ENCODE measurements at places on chromosomes 12 and 14.

- DNase-seq = no peak
Observed at GRCh38 chr12:131759176-131759575, 48.3 kb downstream of the SFSWAP start.

- DNase-seq = no peak
Observed at GRCh38 chr12:12379831-12380730, 23.2 kb downstream of the BORCS5 start.

DNA sequence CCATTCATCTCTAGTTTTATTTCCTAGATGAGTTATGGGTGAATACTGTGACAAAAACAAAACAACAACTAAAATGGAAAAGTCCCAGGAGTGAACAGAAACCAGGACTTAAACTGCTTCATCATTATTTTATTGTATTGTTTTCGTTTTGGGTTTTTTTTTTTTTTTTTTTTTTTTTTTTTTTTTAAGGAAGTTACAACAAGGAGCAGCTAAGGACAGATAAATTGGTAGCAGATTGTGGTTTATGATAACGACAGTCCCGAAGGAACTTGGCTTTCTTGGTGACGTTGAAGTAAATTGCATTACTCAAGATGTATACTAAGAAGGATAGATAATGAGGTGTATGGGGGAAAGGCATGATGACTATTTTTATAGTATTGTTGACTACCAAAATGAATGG is 866.3 kb downstream of the NRXN3 start:
- DNase-seq = no peak

- peak; percentile 51 for DNase-seq
Observed at GRCh38 chr12:108187831-108188230, 58.7 kb downstream of the WSCD2 start.

GRCh38 chr14:102518063-102518648 is 8.6 kb upstream of the ANKRD9 start:
- DNase-seq = no peak

DNA sequence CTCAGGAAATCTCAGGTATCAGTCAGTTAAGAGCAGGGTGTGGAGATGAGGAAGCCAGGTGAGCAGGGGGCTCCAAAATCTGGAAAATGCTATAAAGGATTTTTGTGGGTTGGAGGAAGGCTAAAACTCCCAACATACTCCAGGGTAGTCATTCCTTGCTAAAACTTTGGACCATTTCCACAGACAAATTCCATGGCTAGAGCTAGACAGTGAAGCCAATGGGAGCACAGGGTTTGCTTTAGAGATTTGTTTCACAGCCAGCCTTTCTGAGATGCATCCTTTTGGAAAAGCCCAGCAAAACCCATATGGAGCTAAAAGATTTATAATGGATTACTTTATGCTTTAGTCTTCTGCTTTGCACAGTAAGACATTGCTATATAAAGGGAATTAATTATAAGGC is 146.5 kb downstream of the SAMD4A start:
- DNase-seq = no peak

- no peak for DNase-seq
Observed at GRCh38 chr12:127429551-127430285, 837.3 kb upstream of the TMEM132C start.

- no peak for DNase-seq
Observed at GRCh38 chr12:113638460-113638775, 166.7 kb upstream of the LHX5 start.

- no peak for DNase-seq
Observed at GRCh38 chr14:77416836-77417235, 6.5 kb downstream of the NOXRED1 start.

DNA sequence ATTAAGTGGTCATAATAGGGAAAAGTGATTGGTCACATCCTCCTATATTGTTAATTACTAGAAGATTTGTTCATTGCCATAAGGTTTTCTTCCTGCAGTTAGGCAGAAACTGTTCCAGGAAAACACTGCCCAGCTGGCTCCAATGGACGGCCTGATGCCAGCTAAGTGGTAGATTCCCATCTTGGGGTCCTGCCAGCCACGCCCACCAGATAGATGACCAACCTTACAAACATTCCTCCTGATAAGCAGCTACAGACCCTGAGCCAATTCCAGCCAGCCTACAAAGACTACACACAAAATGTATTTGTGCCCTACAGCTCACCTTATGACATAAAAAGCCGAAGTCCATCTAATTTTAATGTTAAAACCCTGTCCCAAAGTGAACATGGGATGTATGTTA is 685.9 kb upstream of the USP15 start:
- DNase-seq = peak; percentile 68

- peak; percentile 88 for DNase-seq
Observed at GRCh38 chr14:28138341-28138740, 628.2 kb upstream of the FOXG1 start.

DNA sequence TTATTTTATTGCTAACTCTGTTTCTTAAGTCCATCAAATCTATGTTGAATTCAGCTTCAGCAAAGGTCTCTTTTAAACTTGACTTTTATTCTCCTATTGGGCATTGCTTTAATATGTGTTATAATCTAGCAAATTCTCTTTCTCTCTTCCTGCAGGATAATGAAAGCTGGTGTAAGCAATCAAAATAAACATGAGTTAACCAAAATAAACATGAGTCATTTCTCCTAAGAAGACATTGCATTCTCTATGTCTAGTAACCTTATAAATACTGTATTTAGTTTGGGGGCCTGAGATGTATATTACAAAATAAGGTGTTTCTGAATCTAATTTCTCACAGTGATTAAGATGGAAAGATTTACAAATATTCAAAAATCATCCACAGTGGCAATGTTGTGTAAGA is 739.1 kb upstream of the ATXN7L3B start:
- DNase-seq = no peak

GRCh38 chr12:3097186-3097804 is 20.1 kb downstream of the TSPAN9 start:
- no peak for DNase-seq

DNA sequence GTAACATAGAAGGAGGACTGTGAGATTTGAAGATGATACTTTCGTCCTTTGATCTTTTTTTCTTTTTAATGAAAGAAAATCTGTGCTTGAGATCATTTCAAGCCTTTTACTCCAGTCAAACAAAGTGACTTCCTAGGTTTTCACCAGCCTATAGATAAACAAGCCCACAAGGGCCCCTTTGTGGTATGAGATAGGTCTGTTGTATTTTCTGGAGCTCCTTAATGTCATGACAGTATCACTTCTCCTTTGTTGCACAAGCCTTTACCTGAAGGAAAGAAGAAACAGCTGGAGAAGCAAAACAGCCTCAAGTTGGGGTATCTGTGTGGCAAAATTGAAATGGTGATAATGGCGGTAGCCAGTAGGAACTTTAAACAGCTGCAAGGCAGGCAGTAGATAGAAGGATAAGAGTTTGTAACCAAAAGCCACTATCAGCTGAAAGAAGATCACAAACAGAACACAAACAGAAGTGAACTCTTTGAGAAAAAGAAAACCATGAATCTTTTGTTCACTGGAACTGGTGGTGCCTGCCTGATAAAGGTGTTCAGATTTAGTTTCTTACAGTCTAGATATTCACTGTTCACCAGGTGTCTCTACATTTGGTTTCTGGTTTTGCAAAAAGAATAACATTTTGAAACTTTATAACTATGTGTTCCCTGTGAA is 96.8 kb downstream of the LGR5 start:
- no peak for DNase-seq

DNA sequence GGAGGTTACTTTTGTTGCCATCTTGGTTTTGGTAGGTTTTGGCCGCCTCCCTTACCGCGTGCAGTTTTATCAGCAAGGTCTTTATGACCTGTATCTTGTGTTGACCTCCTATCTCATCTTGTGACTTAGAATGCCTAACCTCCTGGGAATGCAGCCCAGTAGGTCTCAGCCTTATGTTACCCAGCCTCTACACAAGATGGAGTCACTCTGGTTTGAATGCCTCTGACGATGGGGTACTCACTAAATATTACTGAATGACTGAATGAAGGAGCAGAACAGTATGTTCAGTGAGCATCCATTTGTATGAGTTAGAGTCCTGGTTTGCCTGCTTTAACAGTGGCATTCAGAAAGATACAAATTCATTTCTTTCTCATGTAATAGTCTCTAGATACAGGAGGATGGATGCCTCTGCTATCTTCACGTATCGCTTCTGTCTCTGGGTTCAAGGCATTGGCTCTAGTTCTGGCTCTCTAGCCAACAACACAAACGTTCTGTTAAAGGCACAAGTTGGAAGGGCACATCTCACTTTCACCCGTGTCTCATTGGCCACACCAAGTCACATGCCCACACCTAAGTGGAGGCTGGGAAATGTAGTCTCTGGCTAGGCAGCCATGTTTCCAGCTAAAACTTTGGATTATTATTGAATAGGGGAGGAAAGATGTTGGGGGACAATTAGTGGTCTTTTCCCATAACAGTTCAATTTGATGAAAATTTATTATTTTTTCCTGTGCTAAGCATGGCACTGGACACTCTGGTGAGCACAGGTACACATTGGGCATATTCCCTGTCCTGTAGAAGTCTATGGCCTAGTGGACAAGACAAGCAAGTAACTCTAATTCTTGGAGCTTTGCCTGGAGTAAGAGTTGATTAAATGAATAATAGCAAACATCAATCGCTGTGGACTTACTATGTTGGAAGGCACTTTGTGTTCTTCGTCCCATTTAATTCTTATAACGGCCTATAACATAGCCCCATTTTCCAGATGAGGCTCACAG is 75.2 kb upstream of the RPH3A start:
- peak; percentile 14 for DNase-seq

- DNase-seq = no peak
Observed at GRCh38 chr14:91873471-91874415, 6.4 kb upstream of the TC2N start.

DNA sequence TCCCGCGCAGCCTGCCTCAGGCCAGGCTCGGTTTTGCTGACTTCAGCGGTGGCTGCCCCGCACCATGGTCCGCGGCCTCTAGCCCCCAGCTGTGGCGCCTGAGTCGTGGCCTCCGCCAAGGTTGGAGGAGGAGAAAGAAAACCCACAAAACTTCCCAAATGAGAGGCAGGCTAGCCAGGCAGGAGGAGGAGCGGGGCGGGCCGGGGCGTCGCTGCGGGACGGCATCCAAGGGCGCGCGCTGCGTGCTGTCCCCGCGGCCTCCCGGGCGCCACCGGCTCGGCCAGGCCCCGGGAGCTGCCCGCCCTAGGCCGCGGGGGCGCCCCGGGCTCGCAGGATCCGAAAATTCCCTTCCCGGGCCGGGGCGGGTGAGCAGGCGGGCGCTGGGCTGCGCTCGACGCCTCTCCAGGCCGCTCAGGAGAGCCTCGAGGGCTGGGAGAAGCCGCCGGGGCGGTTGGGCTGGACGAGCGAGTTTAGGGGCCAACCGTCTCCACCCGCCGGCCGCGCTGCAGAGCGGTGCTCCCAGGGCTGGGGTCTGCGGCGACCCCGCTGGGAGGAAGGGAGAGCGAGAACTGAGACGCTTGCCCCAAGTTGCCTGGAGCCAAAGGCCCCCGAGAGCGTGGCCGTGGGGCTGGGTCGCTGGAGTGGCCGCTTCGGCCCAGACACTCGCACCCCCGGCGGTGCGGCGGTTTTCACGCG is at the start of gene EFS:
TSS of gene EFS (minus strand) at position 137 of the 696 bp plus-strand sequence. CDS start 147 bp downstream, outside the sequence.
- DNase-seq = no peak

- DNase-seq = no peak
Observed at GRCh38 chr12:57868221-57868620, 21.7 kb upstream of the CTDSP2 start.

GRCh38 chr14:57346741-57347140 is 43.6 kb upstream of the NAA30 start:
- DNase-seq = peak; percentile 78

- DNase-seq = no peak
Observed at GRCh38 chr14:50249136-50249775, 17.9 kb upstream of the SOS2 start.

DNA sequence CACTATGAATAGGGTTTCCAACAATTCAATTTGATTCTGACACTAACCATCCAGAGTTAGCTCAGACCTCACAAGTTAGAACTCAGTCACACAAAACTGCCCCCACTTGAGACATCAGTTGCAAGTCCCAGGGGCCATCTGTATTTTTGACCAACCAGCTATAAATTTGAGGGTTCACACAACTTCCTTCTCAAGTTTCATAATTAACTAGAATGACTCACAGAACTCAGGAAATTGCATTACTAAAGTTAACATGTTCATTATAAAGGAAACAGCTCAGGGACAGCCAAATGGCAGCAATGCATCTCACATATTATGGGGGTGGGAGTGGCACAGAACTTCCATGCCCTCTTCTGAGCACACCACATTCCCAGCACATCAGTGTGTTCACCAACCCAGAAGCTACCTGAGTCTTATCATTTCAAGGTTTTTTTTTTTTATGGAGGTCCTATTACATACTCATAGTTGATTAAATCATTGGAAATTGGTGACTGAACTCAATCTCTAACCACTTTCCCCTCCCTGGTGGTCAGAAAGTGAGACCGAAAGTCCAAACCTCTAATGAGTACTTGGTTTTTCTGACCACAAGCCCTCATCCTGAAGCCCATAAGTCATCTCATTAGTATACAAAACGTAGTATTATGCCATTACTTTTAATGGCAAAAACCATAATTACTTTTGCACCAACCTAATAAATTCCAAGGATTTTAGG is 1721.5 kb upstream of the SEL1L start:
- no peak for DNase-seq

DNA sequence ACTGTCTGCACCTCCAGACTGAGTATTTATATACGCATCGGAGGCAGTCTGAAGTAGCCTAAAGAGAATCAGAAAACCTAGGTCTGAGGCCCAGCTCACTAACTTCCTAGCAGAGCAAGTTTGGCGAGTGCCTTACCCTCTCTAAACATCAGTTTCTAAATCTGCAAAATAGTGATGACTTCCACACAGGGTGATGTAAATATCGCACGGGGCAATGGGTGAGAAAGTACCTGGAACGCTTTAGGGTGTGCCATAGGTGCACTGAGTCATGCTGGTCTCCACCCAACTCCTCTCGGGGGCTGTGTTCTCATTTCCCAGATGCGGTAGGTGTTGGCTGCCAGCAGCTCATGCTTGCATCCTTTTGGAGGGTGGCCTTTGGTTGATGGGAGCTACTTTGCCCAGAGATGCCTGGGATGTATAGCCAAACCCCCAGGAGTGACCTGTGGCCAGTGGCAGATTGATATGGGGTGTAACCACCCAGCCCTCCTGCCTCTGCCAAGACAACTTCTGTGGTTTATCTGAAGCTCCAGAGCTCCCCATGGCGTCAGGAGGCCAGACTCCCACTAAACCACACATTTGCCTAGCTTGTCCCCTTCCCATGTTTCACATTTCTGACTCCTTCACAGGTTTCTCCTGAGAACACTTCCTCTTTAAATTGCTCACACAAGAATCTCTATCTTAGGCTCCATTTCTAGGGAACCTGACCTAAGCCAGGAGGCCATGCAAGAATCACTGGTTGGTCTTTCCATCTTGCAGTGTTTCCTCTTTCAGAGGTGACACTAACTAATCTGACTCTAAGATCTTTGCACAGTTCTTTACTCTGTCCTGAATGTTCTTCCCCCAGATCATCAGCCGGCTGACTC is 62.0 kb upstream of the TUNAR start:
- no peak for DNase-seq
